Cardiac muscle cell (in vitro differentiated cells and primary cell): ENCODE measurements at places on chromosomes 1 and 21. TPM values are rescaled to one million over a fixed set of nuclear protein-coding genes. Genes with fewer than 3 reads are reported as not detected.

- no peak overlapping the region for H3K4me3 ChIP-seq
- no peaks in the 10 kb centered on the region for H3K36me3 ChIP-seq
- no peaks in the 10 kb centered on the region for H3K4me1 ChIP-seq
- no peak for DNase-seq
- H3K27me3 ChIP-seq = no peaks in the 10 kb centered on the region
Measured at GRCh38 chr1:195715652-195716051, 892.6 kb downstream of the KCNT2 start.

Gene GSTM5
- polyA plus RNA-seq = not detected in 2 replicates

DNA sequence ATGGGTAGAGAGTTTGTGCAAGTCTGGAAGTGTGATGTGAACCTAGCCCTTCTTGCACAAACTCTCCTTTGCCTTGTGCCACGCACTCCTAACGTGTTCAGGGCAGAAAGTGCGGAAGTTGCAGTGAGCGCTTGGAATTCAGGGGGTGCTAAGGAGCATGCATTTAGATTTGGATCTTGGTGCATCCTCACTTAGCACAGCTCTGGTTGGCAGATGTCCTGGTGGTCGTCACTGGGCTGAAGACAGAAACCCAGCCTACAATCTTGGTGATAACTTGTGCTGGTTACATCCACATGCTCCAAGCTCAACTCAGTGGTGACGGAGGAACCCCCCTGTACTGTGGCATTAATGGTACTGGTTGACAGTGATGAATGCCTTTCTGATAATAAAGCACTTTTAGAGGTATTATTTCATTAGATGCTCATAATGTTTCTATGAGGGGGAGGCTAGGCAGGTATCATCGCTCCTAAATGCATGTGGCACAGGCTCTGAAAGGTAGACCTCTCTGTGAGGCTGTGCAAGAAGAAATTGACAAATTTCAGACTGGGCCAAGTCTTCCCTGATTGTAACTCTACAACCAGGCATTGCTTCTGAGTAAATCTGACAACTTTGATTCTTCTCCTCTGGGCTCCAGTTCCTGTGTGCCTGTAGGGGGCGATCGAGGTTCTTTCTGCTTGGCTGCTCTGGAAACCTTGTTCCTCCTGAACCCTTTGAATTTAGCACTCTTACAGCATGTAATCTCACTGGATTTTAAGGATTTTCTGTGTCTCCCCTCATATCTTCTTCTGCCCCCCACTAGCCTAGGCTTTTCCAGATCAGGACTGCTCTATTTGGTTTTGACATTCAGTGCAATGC is 40.6 kb downstream of the MAPKAPK2 start:
- no peaks in the 10 kb centered on the region for H3K27me3 ChIP-seq
- H3K36me3 ChIP-seq = peaks cover 13% of the 10 kb centered on the region
- H3K4me1 ChIP-seq = peaks cover 61% of the 10 kb centered on the region

- DNase-seq = peak; percentile 39
- H3K27me3 ChIP-seq = no peaks in the 10 kb centered on the region
- H3K4me1 ChIP-seq = peaks cover 25% of the 10 kb centered on the region
- peak overlapping the region; percentile 85 for H3K4me3 ChIP-seq
- peak overlapping the region; percentile 97 for H3K27ac ChIP-seq
- H3K36me3 ChIP-seq = peaks cover 13% of the 10 kb centered on the region
Measured at GRCh38 chr1:67052741-67053534, 1.0 kb downstream of the SLC35D1 start.

DNA sequence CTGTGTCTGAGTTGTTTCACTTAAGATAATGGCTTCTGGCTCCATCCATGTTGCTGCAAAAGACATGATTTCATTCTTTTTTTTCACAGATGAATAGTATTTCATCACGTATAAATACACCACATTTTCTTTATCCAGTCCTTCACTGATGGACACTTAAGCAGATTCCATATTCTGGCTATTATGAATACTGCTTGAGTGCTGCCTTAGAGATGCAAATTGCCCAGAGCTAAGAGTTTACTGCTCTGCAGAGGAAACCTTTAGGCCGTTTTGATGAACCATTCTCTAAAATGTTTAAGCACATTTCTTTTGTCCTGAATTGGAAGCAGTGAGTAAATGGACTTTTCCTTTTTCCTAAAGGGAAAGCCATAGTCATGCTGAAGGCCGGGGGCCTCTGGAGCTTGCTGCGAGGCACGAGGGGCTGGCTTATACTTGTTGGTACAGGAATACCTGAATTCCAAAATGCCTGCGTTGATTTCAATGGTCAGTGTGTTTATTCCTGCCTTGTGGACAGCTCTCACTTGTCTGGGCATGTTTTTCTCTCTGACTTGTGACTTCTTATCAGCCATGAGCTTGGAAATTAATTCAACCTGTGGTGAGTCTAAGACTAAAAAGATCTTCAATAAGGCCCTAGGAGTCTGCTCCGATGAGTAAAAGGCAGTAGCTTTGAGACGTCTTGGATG is 201.0 kb upstream of the MAP1LC3C start:
- H3K36me3 ChIP-seq = no peaks in the 10 kb centered on the region
- H3K4me3 ChIP-seq = no peak overlapping the region
- peaks cover 15% of the 10 kb centered on the region for H3K4me1 ChIP-seq
- H3K27me3 ChIP-seq = no peaks in the 10 kb centered on the region
- DNase-seq = no peak

DNA sequence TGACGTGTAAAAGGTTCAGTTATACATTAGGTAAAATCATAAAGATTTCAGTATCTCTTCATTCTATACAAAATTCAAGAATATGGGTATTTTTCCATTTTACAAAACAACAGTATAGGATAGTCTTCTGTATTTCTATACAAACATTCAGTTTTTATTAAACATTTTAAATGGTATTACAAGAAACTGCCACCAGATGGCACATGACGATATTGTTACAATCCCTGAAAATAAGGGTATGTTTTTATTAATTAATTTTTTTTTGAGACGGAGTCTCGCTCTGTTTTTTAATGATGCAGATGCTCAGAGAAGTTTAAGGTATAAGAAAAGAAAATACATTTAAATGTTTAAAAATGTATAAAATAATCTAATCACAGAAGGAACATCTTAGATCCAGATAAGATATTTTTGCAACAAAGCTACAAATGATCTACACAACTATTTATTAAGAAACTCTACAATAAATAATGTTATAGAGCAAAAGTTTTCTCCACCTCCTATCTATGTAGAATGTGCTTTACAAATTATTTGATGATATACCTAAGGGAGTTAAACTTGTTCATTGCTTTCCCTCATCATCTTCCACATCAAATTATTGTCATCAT is 23.5 kb upstream of the RSBN1 start:
- no peaks in the 10 kb centered on the region for H3K4me1 ChIP-seq
- H3K27ac ChIP-seq = no peak overlapping the region
- H3K36me3 ChIP-seq = no peaks in the 10 kb centered on the region

DNA sequence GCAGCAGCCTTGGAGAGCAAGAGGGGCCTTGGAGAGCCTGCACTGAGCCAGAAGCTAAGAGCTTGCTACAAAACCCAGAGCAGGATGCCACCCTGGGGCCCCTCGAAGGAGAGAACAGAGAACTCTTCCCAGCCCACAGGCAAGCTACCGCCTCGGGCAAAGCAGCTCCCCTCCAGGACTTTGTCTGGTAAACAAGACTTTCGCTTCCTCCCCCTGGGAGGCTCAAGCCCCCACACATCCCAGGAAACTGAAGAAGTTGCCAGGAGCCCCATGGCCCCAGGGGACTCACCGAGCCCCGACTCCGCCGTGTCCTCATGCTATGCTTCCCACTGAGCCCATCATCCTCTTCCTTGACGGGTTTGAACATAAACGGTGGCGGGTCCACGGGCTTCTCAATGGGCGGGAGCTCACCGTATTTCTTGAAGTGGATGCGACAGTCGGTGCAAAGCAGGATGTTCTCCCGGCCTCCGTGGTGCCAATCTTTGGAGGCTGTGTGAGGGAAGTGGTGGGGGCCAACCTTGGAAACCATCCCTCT is 45.9 kb downstream of the SLC45A1 start:
- no peaks in the 10 kb centered on the region for H3K27me3 ChIP-seq
- H3K36me3 ChIP-seq = peaks cover 33% of the 10 kb centered on the region
- peaks cover 30% of the 10 kb centered on the region for H3K4me1 ChIP-seq
- DNase-seq = no peak
- H3K4me3 ChIP-seq = no peak overlapping the region

Gene TCHHL1
- polyA plus RNA-seq = not detected in 2 replicates

- H3K4me3 ChIP-seq = no peak overlapping the region
- no peak for DNase-seq
- no peaks in the 10 kb centered on the region for H3K36me3 ChIP-seq
Measured at GRCh38 chr1:101128211-101128727, 102.7 kb upstream of the DPH5 start.

Gene TMPRSS3
- not detected in 2 replicates for polyA plus RNA-seq

GRCh38 chr1:119659628-119660027 is 11.6 kb upstream of the ZNF697 start:
- H3K4me1 ChIP-seq = no peaks in the 10 kb centered on the region
- H3K27me3 ChIP-seq = no peaks in the 10 kb centered on the region
- no peak overlapping the region for H3K4me3 ChIP-seq
- peak; percentile 88 for DNase-seq
- H3K27ac ChIP-seq = no peak overlapping the region

DNA sequence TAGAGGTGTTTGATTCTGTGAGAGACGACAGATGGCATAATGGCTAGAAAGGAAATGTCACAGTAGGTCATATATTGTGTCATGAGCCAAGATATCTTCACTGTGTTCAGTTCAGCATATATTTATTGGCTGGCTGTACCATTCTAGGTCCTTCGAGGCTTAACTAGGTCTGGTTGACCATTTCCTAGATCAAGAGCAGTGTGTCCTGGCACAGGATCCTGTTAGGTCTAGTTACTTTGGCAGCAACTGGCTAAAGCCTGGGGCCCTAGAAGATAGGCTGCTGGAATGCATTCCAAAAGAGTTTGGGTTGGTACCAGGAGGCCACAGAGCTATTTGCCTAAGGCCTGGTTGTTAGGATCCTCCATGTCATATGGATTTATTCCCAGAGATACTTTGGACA is 20.9 kb downstream of the ZBTB40 start:
- H3K27me3 ChIP-seq = no peaks in the 10 kb centered on the region
- no peak for DNase-seq
- no peak overlapping the region for H3K4me3 ChIP-seq
- H3K4me1 ChIP-seq = peaks cover 35% of the 10 kb centered on the region
- no peaks in the 10 kb centered on the region for H3K36me3 ChIP-seq

GRCh38 chr1:36326499-36326898 is 3.1 kb upstream of the EVA1B start:
- H3K4me1 ChIP-seq = peaks cover 34% of the 10 kb centered on the region
- no peak for DNase-seq
- no peaks in the 10 kb centered on the region for H3K36me3 ChIP-seq
- H3K27me3 ChIP-seq = no peaks in the 10 kb centered on the region
- no peak overlapping the region for H3K4me3 ChIP-seq
- no peak overlapping the region for H3K27ac ChIP-seq

Gene TMEM82
- not detected in 2 replicates for polyA plus RNA-seq

GRCh38 chr21:44523567-44524413 is 16.2 kb downstream of the KRTAP10-1 start:
- no peak overlapping the region for H3K4me3 ChIP-seq
- H3K27ac ChIP-seq = no peak overlapping the region
- H3K36me3 ChIP-seq = no peaks in the 10 kb centered on the region
- H3K4me1 ChIP-seq = no peaks in the 10 kb centered on the region
- no peak for DNase-seq

Gene CHAF1B
- 2.4 and 5.0 TPM in 2 replicates for polyA plus RNA-seq

Gene KRTAP13-2
- not detected in 2 replicates for polyA plus RNA-seq

- H3K4me3 ChIP-seq = no peak overlapping the region
- DNase-seq = no peak
- H3K27me3 ChIP-seq = no peaks in the 10 kb centered on the region
- H3K36me3 ChIP-seq = no peaks in the 10 kb centered on the region
Measured at GRCh38 chr1:230891413-230891812, 23.1 kb upstream of the C1orf198 start.

Gene USH2A
- polyA plus RNA-seq = 0.37 TPM in 1 of 2 replicates, not detected in the other
